Progenitor cell of endocrine pancreas (in vitro differentiated cells): ENCODE measurements at places on chromosomes 12 and 14.

GRCh38 chr14:29111554-29111953, 345.0 kb downstream of the FOXG1 start:
- no peak overlapping the region for H3K4me3 ChIP-seq
- DNase-seq = no peak
- no peak overlapping the region for H3K27ac ChIP-seq
- H3K36me3 ChIP-seq = no peaks in the 10 kb centered on the region
- no peaks in the 10 kb centered on the region for H3K4me1 ChIP-seq
- H3K27me3 ChIP-seq = no peaks in the 10 kb centered on the region

- no peak overlapping the region for H3K4me3 ChIP-seq
- H3K4me1 ChIP-seq = no peaks in the 10 kb centered on the region
Measured at GRCh38 chr12:9673404-9674225, 4.1 kb downstream of the CLEC2D start.

DNA sequence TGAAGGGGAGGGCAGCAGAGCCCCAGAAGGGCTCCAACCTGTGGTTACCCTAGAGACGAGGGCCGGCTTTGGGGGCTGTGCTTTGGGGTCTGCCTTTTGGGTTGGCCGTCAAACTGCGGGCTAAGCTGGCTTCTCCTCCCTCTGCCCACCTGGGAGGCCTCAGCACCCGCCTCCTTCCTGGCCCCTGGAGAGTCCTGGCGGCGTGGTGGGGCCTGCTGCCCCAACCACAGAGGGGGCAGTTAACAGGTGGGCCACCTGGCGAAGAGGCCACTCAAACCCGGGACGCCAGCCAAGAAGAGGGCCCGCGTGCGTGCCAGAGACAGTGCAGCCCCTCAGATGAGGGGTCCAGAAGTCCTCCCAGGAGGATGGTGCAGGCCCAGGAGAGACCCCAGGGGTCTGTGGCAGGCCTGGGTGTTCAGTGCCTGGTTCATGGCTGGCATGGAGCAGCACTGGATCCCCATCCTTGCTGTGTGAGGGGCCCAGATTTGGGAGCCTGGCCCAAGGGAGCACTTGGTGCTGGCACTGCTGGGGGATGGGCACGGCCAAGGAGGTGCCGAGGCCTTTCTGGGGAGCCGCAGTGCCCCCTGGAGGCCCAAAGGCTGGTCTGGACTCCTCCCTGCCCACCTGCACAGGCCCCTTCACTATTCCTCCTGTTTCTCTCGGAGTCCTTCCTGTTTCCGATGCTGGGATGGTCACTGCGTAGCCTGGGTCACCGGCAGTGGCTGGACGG, 48.8 kb downstream of the LRCOL1 start:
- H3K27me3 ChIP-seq = peaks cover 5% of the 10 kb centered on the region
- peak overlapping the region; percentile 89 for H3K4me3 ChIP-seq
- DNase-seq = no peak

GRCh38 chr14:106518054-106518943, 991.9 kb downstream of the TMEM121 start:
- no peak overlapping the region for H3K4me3 ChIP-seq
- DNase-seq = no peak
- H3K27me3 ChIP-seq = no peaks in the 10 kb centered on the region
- no peak overlapping the region for H3K27ac ChIP-seq
- no peaks in the 10 kb centered on the region for H3K36me3 ChIP-seq

DNA sequence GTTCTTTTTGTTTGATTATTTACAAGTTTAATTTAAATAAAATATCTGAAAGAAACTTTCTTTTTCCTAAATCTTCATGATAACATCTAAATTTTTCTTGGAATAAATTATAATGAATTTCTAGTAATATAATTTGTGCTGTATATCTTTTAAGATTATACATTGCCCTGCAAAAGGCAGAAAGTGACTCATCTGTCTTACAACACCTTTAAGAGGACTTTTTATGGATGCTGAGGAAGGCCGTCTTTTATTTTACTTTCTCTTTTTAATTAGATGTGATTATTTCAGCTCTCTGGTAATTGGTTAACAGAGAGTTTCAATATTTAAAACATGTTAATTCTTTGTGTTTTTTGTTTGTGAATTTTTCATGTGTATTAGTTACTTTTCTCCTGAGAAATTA, 598.4 kb downstream of the RPL10L start:
- no peak overlapping the region for H3K4me3 ChIP-seq
- H3K27me3 ChIP-seq = no peaks in the 10 kb centered on the region
- no peak overlapping the region for H3K27ac ChIP-seq
- peaks cover 6% of the 10 kb centered on the region for H3K4me1 ChIP-seq

- no peak overlapping the region for H3K4me3 ChIP-seq
- no peaks in the 10 kb centered on the region for H3K27me3 ChIP-seq
- no peaks in the 10 kb centered on the region for H3K4me1 ChIP-seq
- DNase-seq = no peak
- no peak overlapping the region for H3K27ac ChIP-seq
Measured at GRCh38 chr14:23712287-23712686, 76.1 kb downstream of the DHRS2 start.

DNA sequence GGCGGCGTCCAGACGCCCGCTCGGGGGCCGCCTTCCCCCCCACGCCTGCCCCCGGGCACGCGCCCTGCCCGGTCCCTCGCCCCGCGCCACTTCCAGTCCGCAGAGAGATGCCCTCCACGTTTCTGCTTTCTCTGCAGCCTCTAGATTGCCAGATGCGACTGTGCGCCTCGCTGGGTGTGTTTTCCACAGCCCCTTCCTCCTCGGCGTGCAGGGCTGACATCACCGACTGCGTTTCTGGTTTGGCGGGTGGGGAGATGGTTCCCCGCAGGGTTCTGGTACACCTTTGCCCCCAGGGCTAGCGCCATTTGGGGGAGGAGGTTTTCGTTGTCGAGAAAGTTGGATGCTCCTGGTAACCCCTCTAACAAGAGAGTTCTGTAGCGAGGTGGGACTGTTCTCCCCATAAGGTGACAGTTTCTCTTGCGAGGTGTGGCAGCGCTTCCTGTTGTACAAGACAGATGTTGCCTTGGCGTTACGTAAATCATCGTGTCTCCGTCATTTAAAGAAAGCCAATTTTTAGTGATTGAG, 1.5 kb downstream of the CALM1 start:
- peaks cover 27% of the 10 kb centered on the region for H3K4me1 ChIP-seq
- peak overlapping the region; percentile 90 for H3K4me3 ChIP-seq
- peak; percentile 26 for DNase-seq
- H3K27me3 ChIP-seq = peaks cover 2% of the 10 kb centered on the region
- peaks cover 26% of the 10 kb centered on the region for H3K36me3 ChIP-seq

DNA sequence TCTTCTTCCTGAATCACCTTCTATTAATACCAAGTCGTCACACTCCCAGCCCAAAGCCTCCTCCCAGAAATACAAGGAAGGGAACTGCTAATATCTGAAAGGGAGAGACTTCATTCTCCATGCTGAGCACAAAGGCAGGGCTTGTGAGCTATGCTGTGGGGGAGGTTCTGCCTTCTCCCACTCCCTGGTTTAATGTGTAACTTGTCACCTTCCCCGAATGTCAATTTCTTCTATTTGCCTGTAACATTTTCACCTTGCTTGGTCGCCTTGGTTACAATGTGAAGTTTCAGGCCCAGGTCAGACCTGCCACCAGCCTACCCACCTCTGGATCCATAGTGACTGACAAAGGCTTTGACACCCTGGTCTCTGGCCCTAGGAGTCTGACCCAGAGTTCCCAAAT, 82.0 kb upstream of the ESRRB start:
- no peak for DNase-seq
- no peaks in the 10 kb centered on the region for H3K27me3 ChIP-seq
- H3K27ac ChIP-seq = peak overlapping the region; percentile 93
- peak overlapping the region; percentile 37 for H3K4me3 ChIP-seq
- peaks cover 35% of the 10 kb centered on the region for H3K4me1 ChIP-seq

GRCh38 chr14:59081720-59082119, 106.7 kb upstream of the DAAM1 start:
- H3K4me3 ChIP-seq = no peak overlapping the region
- H3K27me3 ChIP-seq = no peaks in the 10 kb centered on the region
- no peak for DNase-seq
- no peaks in the 10 kb centered on the region for H3K36me3 ChIP-seq
- no peak overlapping the region for H3K27ac ChIP-seq
- H3K4me1 ChIP-seq = peaks cover 6% of the 10 kb centered on the region

GRCh38 chr14:76294876-76295275, 81.1 kb upstream of the ESRRB start:
- no peaks in the 10 kb centered on the region for H3K27me3 ChIP-seq
- H3K36me3 ChIP-seq = no peaks in the 10 kb centered on the region
- H3K4me3 ChIP-seq = no peak overlapping the region
- peaks cover 35% of the 10 kb centered on the region for H3K4me1 ChIP-seq

- H3K27ac ChIP-seq = no peak overlapping the region
- DNase-seq = no peak
- no peaks in the 10 kb centered on the region for H3K36me3 ChIP-seq
- H3K27me3 ChIP-seq = no peaks in the 10 kb centered on the region
- H3K4me3 ChIP-seq = no peak overlapping the region
Measured at GRCh38 chr14:104157016-104157928, 18.9 kb downstream of the KIF26A start.

DNA sequence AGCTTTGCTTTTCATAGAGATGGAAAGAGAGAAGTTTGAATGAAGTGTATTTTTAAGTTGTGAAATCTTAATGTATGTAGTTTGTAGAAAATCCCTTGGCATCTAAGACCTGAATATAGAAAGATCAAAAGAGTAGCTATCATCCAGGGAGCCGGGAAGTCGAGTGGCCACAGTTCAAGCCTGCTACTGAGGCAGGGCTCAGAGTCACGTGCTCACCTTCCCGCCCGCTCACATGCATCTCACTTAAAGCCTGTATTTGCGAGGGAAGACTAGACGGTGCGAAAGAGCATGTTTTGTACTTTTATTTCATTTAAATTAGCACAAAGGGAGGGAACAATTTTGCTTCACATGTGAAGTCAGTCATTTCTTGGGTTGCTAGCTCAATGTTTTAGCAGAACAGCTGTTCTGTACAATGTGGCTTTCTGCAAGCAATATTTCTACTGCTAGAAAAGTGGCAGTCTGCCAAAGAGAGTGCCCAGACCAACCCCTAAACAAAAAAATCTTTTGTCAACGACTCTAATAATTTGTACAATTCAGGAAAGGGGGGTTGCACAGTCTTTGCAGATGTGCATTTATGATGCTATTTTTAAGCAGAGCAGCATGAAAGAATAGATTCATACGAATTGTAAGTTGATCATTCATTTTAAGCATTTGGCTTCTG, 290.7 kb downstream of the NPAS3 start:
- no peak for DNase-seq
- no peak overlapping the region for H3K4me3 ChIP-seq
- H3K27ac ChIP-seq = no peak overlapping the region
- peaks cover 9% of the 10 kb centered on the region for H3K27me3 ChIP-seq

DNA sequence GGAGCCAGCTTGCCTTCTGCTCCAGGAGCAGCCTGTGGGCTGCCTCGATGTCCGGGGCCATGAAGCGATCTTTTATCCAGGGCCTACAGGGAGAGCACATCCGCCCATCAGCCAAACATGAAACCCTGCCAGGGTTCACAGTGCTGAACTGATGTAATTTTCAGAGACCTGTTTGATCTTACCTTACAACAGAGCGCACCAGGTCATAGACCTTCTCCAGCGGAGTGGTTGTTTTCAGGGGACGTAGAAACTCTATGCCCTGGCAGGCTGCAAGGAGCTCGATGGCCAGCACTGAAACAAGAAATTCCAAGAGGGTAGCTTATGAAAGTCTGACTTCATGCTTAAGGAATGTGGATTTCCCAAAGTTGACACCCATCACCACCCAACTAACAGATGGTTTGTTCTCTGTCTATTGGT, 19.7 kb downstream of the HAL start:
- no peak overlapping the region for H3K4me3 ChIP-seq
- peaks cover 15% of the 10 kb centered on the region for H3K4me1 ChIP-seq
- DNase-seq = no peak
- peaks cover 4% of the 10 kb centered on the region for H3K27me3 ChIP-seq

- DNase-seq = no peak
- no peaks in the 10 kb centered on the region for H3K36me3 ChIP-seq
- H3K27ac ChIP-seq = no peak overlapping the region
- H3K4me1 ChIP-seq = no peaks in the 10 kb centered on the region
- H3K4me3 ChIP-seq = no peak overlapping the region
Measured at GRCh38 chr12:131192951-131193350, 239.2 kb downstream of the ADGRD1 start.

- DNase-seq = no peak
- H3K36me3 ChIP-seq = no peaks in the 10 kb centered on the region
- H3K4me3 ChIP-seq = no peak overlapping the region
Measured at GRCh38 chr14:41986083-41986645, 379.5 kb downstream of the LRFN5 start.

DNA sequence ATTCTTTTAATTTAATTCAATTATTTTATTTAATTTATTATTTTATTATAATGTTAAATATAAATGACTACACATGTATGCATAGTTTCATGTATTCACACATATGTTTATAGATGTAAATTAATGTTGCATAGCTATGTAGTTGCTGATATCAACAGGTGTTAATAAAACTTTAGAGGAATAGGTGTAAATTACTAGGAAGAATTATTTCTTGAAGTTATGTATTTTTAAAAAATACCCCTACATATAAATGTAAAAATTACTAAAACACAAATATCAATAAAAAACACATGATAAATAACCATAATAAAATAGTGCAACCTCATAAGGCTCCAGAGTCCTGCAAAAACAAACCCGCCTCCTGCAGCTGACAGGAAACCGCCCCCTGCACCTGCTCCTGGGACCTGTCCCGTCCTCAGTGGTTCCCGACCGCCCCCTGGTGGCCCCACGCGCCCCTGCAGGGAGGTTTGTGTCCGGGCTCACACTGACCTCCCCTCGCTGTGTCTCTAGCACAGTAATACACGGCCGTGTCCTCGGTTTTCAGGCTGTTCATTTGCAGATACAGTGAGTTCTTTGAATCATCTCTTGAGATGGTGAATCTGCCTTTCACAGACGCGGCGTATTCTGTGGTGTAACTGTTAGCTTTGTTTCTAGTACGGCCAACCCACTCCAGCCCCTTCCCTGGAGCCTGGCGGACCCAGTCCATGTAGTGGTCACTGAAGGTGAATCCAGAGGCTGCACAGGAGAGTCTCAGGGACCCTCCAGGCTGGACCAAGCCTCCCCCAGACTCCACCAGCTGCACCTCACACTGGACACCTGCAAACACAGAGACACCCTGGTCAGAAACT, 1264.0 kb downstream of the TMEM121 start:
- no peak for DNase-seq
- H3K27me3 ChIP-seq = no peaks in the 10 kb centered on the region
- H3K36me3 ChIP-seq = peaks cover 3% of the 10 kb centered on the region
- H3K4me1 ChIP-seq = no peaks in the 10 kb centered on the region
- H3K27ac ChIP-seq = no peak overlapping the region

GRCh38 chr12:49809381-49809905, 18.8 kb downstream of the NCKAP5L start:
- peaks cover 10% of the 10 kb centered on the region for H3K36me3 ChIP-seq
- H3K27me3 ChIP-seq = no peaks in the 10 kb centered on the region
- peak overlapping the region; percentile 74 for H3K27ac ChIP-seq
- peaks cover 8% of the 10 kb centered on the region for H3K4me1 ChIP-seq
